CD8-positive, alpha-beta T cell (primary cell): ENCODE measurements at places on chromosomes 11 and 22.

- no peak for DNase-seq
These were observed 5.0 kb upstream of the CCDC88B start for GRCh38 chr11:64334764-64335735.

- DNase-seq = no peak
These were observed 187.5 kb downstream of the CADM1 start for GRCh38 chr11:115316696-115317095.

- DNase-seq = no peak
These were observed 40.9 kb downstream of the ATG13 start for GRCh38 chr11:46658259-46658658.

GRCh38 chr22:23071230-23072076, 1.1 kb downstream of the GNAZ start:
- no peak for DNase-seq

DNA sequence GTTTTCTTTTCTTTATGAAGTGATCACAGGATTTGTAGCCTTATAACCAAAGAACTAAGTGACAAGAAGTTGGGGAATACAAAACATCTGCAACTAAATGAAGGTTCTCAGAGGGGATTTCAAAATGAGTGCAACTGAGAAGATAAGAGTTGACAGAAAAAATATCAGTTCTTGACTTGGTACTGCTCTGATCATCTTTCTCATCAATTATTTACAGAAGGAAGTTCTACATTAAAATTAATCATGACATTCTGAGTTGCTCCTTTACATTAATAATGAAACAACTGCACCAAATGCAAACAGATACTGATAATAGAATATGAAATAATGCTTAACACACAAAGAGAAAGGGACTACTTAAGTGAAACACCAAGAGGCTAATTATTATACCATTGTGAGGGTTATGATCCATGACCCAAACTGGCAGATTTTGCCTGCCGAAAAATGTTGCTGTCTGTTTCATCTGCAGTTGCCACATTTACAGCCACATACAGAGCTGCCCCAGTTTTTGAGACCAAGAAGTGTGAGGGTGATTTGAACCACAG, 561.9 kb upstream of the ANO5 start:
- DNase-seq = no peak

DNA sequence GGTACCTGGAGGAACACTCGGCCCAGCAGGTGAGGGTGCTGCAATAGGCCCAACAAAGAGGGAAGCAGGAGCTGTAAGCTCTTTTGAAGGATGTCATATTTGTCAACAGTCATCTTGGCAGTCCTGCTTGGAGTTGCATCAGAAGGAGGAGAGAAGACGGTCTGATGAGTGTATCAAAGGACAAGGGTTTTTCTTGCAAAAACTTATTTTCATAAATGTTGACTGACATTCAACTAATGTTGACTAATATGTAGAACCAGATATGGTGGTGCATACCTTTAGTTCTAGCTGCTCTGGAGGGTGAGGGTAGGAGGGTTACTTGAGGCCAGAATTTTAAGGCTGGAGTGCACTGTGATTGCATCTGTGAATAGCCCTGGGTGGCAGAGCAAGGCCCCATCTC, 72.3 kb downstream of the CABIN1 start:
- DNase-seq = no peak

GRCh38 chr22:29877620-29878019, 5.4 kb upstream of the MTMR3 start:
- no peak for DNase-seq

DNA sequence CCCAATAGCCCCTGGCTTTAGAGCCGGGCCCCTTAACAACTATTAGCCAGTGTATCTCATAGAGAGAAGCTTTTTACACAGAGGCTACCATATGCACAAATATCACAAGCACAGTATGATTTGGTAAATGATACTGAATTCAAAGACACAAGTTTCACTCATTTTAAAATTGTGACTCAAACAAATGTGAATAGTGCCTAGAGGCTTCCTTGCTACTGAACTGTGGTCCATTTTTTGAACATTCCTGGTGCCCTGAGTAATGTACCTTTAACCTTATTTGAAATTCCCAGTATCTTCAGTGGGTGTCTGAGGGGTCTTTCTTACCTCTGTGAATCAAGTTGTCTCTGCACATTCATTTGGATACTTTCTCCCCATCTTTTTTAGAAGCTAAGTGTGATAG, 156.2 kb downstream of the MAML2 start:
- DNase-seq = no peak

- DNase-seq = no peak
These were observed 133.4 kb downstream of the CCDC34 start for GRCh38 chr11:27229511-27230191.

DNA sequence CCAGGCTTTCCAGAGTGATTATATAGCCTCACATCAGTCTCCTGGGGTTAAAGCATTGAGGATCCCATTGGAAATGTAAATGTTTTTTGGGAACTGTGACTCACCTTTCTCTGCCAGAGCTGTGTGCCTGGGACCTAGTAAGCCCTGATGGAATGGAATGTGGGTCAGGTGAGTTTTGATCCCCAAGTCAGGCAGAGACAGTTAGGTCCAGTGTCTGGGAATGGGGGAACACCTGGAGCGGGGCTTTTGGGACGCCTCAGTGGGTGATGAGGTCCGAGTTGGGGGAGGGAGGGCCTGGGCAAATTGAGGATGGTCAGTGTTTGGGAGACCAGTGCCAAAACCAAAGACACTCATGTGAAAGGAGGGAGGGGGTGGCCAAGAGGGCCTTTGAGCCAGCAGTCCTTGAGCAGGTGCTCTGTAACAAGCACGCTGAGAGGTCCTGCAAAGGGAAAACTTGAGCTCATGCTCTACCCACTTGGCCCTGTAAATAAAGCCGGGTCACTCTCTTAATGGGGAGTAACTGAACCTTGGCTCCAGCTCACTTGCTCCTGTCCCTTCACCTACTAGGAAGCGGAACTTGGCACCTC, 104.7 kb downstream of the NAV2 start:
- DNase-seq = no peak

- peak; percentile 82 for DNase-seq
These were observed at the start of gene LRFN4 for GRCh38 chr11:66856496-66857233. LRFN4 (plus strand) TSS chr11:66857064; CDS start chr11:66857745, 681 bp downstream.

- DNase-seq = no peak
These were observed 1390.0 kb upstream of the RAG2 start for GRCh38 chr11:37988031-37988430.

- DNase-seq = peak; percentile 19
These were observed 101.9 kb downstream of the WT1 start for GRCh38 chr11:32333320-32333991.

- DNase-seq = no peak
These were observed 3.3 kb upstream of the MIEF1 start for GRCh38 chr22:39498802-39499201.

GRCh38 chr11:2450321-2451041, 5.7 kb downstream of the KCNQ1 start:
- DNase-seq = no peak

DNA sequence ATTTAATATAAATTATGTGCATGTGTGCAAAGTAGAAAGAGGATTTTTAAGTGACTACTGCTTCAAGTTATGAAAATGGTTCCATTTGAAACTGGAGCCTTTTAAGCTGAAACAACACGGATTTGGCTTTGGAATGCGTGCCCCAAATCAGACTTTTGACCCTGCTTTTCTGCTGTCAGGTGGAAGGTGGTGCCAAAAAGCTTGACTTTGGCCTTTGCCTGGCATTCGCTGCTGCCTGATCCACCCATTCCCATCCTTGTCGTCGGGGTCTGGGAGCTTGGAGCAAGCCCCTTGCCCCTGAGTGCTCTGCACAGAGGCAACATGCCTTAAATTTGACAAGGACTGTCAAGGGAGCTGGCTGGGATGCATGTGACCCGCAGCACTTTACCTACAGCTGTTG, 335.3 kb upstream of the SYN3 start:
- no peak for DNase-seq

DNA sequence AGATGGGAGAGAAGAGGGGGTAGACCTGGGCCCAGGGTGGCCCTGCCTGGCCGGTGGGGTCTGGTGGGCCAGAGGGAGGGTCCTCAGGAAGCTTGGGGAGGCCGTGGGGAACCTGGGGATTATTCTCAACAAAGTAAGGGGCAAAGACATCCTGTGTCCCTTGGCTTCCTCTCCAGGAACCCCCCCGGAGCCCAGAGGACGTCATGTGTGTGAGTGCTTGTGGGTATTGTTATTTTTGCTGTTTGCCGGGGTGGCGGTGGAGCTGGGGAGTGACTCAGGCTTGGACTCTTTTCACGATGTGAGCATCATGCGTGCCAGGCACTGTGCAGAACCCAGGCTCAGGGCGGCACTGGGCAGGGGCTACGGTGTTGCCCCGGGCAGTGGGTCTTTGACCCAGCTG, 982 bp upstream of the SHANK3 start:
- DNase-seq = no peak

GRCh38 chr22:39026509-39027150, 5.7 kb downstream of the APOBEC3D start:
- DNase-seq = no peak

GRCh38 chr11:79691445-79691844, 250.6 kb upstream of the TENM4 start:
- DNase-seq = no peak

GRCh38 chr11:122743097-122743741, 87.7 kb downstream of the UBASH3B start:
- no peak for DNase-seq

- DNase-seq = no peak
These were observed 385.9 kb upstream of the API5 start for GRCh38 chr11:42925916-42926315.

DNA sequence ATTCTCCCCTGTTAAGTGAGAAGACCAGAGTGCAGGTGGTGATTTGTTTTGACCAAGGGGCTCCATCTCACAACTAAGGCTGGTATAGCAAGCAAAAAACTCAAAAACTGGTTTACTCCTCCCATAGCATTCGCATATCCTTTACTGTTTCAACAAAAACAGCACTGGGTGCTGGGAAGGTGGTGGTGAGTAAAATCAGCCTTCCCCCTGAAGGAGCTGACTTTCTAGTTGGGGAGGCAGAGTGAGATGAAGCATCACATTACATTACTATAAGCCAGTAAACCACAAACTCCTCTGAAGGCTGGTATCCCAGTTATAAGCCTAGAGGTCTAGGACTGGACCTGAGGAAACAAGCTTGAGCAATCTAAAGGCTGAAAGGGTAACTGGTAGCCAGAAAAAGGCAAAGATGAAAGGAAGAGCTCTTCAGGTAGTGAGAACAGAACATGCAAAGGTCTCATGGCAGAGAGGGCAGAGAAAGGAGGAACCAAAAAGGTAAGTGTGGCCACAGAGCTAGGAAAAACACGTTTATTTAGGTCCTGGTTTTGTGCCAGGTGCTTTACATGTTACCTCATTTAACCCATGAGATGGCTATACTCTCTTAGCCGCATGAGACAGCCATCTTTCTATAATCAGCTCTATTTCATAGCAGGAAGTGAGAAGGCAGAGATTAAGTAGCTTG, 22.3 kb downstream of the TMEM123 start:
- DNase-seq = no peak

GRCh38 chr11:21353425-21353824, 684.0 kb downstream of the NELL1 start:
- no peak for DNase-seq

GRCh38 chr11:35262056-35262455, 123.1 kb downstream of the CD44 start:
- DNase-seq = no peak

DNA sequence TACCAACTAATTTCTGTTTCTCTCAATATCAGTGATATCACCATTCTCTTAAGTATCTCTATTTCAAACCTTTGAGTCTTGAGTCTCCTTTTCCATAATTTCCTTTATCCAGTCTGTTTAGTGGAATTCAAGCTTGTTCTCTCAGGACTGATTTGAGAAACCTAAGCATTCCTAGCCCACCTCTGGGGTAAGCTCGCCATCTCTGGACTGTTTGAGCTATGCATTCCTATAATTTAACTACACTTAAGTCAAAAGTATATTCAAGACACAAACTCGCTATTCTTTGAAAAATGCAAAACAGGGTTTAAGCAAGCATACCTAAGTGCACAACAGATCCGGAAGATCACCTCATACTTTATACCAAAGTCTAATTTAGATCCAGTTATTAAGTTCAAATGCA, 2.1 kb upstream of the DLAT start:
- DNase-seq = no peak

- DNase-seq = no peak
These were observed 16.1 kb upstream of the PRSS23 start for GRCh38 chr11:86784241-86784681.

GRCh38 chr11:24642648-24643047, 145.8 kb downstream of the LUZP2 start:
- DNase-seq = no peak

GRCh38 chr22:35991168-35991567, 37.5 kb downstream of the RBFOX2 start:
- DNase-seq = no peak

- DNase-seq = no peak
These were observed 10.7 kb downstream of the MYEOV start for GRCh38 chr11:69304686-69305085.

- DNase-seq = no peak
These were observed 60.6 kb downstream of the SEZ6L start for GRCh38 chr22:26229910-26230309.

GRCh38 chr11:119975561-119976152, 162.3 kb downstream of the TRIM29 start:
- no peak for DNase-seq
